Skin of body (tissue), 3 donors: ENCODE measurements at places on chromosomes 16 and 17. TPM values are rescaled to one million over a fixed set of nuclear protein-coding genes. Genes with fewer than 3 reads are reported as not detected.

ZP2 gene
- 0.69 TPM for total RNA-seq

CORO1A gene
- 16.0 TPM for total RNA-seq

CRYBA1 gene
- not detected for total RNA-seq

FAM20A gene
- 4.7 TPM for total RNA-seq

ALOX12B gene
- total RNA-seq, result 10.9 TPM

KRT40 gene
- total RNA-seq, result 7.7 TPM

DERL2 gene
- total RNA-seq, result 24.2 TPM

RFNG gene
- total RNA-seq, result 19.3 TPM

CDC6 gene
- 7.1 TPM for total RNA-seq

TEKT3 gene
- 1.4 TPM for total RNA-seq

CETP gene
- 2.9 TPM for total RNA-seq

GRAPL gene
- total RNA-seq, result 0.89 TPM

DCXR gene
- total RNA-seq, result 33.4 TPM

GRCh38 chr16:23711785-23712184 is 1.2 kb downstream of the ERN2 start:
- DNase-seq, result no peak

DNA sequence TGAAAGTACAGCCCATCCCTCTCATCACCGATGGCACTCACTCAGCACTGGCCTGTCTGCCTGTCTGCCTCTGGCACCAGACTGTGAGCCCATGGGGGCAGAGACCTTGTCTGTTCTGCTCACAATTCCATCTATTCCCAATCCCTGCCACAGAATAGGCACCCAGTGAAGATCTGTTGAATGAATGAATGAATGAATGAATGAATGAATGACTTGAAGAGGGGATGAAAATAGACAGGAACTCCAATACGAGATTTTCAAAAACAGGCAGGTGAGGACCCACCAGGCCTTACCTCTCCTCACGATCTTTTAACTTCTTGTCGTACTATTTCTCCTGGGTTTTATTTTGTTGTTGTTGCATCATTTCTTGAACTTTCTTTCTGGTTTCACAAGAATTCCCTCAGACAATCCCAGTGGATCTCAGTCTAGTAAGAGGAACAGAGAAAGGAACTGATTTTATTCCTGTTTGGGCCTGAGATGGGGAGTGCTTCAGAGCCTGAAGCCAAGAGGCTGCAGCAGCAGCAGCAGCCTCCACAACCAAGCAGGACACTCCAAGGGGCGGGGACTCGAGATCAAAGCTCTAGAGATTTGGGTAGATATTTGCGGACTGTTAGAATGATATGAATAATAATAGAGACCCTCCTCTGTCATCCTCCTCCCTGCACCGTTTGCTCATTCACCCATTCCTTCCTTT is 17.7 kb downstream of the KRT9 start:
- DNase-seq, result no peak

DNA sequence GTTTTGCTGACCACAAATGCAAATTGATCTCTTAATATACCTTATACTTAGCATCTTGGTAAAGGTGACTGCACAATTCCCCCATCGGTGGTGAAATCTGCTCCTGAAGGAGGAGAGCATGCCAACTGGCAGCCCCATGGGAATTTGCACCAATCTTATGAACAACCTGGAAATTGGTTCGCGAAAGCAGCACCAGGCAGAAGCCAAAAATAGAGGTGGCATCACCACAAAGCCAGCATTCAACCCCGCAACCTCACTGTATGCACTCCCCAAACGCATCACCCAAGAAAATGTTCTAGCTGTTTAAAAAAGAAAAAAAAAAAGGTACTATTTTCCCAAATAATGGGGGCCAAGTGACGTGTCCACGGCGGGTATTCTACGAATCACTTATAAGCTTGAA is 213.4 kb downstream of the ZFHX3 start:
- no peak for DNase-seq

DNA sequence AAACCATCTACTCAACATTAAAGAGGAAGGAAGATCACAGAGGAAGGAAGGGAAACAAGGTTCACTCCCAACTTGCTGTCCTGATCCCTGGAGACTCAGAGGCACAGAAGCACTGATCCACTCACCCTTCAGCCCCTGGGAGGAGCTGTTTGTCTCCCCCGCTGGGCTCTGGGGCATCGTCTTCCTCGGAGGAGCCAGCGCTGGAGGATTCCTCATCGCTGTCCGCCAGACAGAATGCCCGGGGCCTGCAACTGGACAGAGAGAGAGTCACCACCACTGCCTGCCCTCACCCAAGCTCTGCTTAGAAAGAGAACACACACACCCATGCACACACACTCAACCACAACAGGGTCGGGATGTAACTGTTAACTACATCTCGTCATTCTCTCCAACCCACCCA is 24.8 kb upstream of the ERN1 start:
- DNase-seq, result no peak

- DNase-seq, result no peak
These were observed 44.8 kb downstream of the PITPNC1 start for GRCh38 chr17:67421869-67422273.

GRCh38 chr17:34201767-34202166 is 53.3 kb upstream of the CCL2 start:
- DNase-seq, result no peak

GRCh38 chr16:84933774-84934631 is 77.3 kb downstream of the ZDHHC7 start:
- no peak for DNase-seq

- no peak for DNase-seq
These were observed 198.1 kb upstream of the IRX3 start for GRCh38 chr16:54484700-54485099.

- no peak for DNase-seq
These were observed 19.2 kb upstream of the ABAT start for GRCh38 chr16:8655184-8655717.

DNA sequence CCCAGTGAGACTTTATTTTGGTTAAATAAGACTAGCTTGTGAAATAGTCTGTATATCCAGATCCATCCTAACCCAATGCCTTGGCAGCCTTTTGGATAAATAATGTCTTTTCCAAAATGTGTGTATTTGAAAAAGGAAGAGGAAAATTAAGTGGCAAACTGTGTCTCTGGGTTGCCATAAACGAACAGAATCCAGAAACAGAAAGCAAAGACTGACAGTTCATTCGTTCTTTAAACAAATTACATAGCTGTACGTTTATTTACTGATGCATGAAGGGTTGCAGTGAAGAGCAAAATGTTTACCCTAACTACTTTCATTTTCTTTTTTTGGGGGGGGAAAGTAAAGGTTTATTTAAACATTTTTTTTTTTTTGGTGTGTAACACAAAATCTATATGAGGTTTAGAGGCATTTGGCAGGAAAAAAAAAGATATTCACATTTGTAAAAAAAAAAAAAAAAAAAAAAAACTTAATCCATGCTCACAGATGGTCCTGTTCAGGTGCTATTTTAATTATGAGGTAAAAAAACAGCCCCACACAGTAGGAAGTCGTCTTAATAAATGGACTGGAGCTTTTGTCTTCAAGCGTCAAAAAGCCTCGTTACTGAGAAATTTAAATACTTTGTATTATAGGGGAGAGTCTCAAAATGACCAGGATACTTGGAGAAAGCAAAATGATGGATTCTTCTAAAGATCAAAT is 245.9 kb downstream of the FTO start:
- DNase-seq, result no peak

DNA sequence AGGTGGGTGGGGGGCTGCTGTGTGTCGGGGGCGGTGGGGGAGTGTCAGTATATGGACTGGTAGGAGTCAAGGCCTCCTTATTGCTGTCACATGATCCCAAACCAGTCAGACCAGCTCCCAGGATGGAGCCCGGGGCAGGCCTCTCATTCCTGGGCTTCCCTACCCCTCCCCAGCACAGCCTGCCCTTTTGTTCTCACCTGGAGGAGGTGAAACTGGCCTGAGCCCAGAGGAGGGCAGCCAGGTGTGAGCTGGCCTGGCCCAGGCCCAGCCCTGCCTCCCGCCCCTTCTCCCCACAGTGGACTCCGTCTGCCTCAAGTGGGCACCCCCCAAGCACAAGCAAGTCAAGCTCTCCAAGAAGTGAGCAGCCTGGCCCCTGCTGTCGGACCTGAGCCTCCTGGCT is 4.6 kb downstream of the PRSS8 start:
- no peak for DNase-seq

DNA sequence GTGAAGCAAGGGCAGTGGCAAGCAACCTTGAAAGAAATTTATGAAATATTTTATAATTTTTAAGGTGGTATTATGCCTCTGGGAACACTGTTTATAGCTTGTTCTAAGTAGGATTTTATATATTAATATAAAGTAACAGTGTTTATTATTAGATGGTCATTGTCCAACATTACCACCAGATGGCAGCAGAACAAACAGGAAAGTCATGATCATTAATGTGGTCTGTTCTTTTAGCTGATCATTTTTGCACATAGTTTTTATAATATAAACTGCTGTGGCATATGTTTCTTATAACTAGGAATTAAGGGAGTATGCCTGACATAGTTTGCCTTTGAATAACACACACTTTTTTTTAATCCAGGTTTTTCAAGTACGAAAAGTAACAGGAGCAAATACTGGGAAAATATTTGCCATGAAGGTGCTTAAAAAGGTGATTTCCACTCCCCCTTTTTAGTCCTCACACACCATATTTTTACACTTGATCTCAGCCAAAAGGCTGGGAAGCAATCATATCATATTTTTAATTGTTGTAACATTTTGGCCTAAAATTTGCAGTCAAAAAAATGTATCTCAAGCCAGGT is 21.4 kb downstream of the RPS6KB1 start:
- DNase-seq, result peak; percentile 21

DNA sequence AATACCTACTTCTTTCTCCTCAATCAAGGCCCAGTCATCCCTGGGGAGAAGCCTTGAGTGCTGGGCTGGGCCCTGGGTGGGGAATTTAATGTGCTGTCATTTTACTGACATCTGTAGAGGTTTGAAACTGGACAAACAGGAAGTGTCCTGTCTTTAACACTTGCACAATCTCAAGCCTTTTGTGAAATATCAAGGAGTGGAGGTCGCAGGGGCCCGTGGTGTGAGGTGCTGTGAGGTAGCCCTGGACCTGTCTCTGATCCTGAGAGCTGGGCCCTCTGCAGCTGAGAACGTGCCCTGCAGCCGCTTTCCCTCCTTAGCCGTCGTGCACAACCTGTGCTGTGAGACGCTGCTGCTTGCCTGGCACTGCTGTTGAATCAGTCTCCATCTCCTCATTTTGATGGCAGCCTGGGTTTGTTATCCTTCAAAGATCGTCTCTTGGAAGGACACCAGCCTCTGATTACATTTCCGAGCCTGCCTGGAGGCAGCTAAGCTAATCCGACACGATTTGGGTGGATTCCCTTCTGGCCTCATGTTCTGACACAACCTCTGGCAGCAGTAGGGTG is 29.9 kb downstream of the SMARCE1 start:
- DNase-seq, result no peak

DNA sequence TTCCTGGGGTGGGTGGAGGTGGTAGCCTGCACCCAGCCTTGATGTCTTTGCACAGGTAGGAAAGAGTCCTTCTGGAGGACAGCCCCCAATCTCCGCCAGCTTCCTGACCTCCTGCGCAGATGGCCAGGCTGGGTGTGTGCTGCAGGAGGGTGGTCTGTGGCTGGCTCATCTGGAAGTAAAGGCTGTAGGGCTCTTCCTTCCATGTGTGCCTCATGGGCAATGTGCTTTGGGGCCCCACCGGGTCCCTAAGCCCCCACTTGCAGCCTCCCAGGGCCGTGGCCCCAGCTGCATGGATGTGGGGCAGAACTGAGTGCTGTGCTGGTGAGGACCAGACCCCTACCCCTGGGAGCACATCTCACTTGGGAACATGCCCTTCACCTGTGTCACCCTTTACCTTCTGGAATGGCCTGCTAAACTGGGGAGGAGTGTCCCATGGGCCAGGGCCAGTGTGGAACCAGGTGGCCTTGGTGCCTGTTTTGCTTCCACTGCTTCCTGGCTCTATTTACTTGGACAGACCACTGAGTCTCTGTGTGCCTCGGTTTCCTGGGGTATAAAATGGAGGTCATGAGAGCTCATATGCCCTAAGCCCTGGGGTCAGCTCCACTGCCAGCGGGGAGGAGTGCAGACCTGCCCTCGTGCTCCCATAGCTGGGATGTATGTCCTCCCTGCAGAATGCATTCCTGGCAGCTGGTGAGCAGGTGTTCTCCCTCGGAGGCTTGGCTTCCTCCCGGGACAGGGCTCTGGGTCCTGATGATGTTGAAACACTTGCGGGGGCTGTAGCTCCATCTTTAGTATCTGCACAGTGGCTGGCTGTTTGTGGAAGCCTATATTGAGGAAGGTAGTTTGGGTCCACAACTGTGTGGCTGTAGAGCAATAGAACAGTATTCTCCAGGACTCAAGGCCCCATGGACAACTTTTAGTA is 18.0 kb downstream of the MPRIP start:
- DNase-seq, result no peak

- DNase-seq, result no peak
These were observed 527 bp downstream of the CIAPIN1 start for GRCh38 chr16:57446531-57447185.

GRCh38 chr17:71970312-71970711 is 150.5 kb upstream of the SOX9 start:
- DNase-seq, result no peak

GRCh38 chr17:70375813-70376770 is 206.8 kb downstream of the KCNJ2 start:
- DNase-seq, result no peak

DNA sequence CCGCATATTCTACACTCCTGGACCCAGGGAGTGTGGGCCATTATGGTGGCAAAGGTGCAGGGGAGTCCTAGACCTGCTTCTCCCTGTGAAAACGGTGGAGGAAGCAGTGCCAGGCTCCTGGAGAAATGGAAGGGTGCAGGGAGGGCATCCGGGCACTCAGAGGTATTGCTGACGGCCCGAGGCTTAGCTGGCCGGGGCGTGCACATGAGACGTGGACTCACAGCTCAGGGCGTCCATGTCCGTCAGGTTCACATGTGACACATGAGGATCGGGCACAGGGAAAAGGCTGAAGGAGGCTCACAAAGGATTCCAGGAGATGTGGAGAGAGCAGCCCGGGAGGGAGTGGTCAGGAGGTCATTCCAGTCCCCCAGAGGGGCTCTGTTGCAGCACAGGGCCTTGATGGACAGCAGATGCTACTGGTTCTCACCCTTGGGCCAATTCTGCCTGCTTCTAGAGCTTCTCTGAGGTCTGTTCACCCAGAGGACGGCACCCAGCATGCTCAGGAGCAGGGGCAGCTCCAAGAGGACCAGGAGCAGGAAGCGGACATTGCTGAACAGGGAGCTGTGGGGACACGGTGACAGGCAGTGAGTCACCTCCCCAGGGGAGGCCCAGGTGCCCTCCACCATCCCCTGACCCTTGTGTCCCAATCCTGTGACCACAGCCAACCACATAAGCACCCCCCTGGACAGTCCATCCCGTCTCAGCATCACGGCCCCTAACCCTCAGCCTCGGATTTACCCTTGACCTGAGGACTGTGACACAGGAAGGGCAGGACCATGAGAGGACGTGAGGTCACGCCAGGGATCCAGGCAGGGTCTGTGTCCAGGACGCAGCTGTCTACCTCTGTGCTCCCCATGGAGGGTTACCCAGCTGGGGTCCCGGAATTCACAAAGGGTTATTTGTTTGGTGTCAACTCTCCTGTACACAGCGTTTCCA is 4.5 kb downstream of the CD300C start:
- DNase-seq, result no peak

- peak; percentile 39 for DNase-seq
These were observed 623 bp downstream of the MBTPS1 start for GRCh38 chr16:84115919-84116719.
